AG08395 (cell line): ENCODE measurements at places on chromosomes 5 and 9.

DNA sequence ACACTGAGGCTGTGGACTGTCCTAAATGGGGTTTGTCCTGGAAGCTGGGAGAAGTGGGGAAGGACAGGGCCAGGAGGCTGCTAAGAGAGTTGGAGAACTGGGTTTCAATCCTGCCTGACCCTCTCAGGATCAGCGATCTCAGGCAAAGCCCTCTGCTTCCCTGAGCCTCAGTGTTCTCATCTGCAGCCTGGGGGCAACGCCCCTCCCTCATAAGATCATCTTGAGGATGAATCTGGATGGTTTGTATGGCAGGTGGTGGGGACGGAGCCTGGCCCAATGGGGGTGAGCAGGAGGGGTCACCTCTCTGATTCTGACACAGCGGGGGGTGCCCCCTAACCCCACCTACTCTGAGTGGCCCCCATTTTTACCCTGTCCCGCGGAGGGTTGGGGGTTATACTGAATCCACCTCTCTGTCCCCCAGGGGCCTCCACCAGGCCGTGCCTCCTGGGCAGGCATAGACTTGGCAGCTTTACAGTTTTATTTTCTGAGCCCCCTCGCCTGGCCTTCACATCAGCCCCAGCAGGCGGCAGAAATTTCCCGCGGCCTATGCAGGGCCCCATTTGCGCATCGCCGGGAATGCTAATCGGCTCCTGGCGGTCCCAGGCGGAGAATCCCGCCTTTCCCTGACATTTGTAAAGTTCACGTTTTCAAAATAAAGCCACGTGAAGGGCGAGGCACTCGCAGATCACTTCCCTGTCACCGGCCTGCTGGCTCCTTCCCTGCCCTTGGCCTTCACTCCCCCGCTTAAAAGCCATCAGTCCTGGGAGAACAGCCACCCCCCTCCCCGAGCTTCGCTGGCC, 17.8 kb upstream of the LAMC3 start:
- no peak for DNase-seq

DNA sequence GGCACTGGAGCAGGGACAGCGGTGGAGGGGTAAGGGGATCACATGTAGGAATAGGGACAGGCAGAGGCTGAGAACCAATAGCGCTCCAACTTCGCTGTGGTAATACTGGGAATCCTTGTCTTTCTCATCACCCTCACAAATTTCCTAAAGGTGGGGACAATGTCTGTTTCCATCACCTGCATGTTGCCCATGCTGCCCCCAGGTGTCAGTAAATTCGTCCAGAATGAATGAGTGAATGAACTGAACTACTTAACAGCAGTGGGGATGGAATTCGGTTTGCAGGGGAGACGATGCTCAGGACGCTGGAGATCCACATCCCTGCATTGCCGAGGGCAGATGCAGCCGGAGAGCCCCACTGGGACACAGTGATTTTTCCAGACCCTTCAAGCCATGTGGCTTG, 129.9 kb downstream of the PDZD2 start:
- DNase-seq, result no peak

- DNase-seq, result peak; percentile 87
Observed at GRCh38 chr5:138461343-138462125, 3.7 kb upstream of the EGR1 start.

GRCh38 chr5:171639966-171640365, 145.7 kb upstream of the SMIM23 start:
- no peak for DNase-seq

DNA sequence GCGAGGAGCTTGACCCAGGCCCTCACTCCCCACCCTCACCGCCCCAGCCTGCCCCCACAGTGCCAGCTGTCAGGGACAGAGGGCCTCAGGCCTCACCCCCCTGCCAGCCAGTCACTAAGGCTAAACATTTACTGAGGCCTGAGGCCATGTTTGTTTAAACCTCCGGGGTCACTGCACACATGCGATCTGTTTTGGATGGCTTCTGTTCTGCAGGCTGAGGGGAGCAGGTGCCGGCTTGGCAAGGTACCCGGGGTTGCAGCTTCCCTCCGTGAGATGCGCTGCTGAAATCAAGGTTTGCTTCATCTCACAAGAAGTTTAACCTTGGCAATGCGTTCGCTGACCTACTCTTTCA, 103.3 kb upstream of the BOD1 start:
- no peak for DNase-seq

DNA sequence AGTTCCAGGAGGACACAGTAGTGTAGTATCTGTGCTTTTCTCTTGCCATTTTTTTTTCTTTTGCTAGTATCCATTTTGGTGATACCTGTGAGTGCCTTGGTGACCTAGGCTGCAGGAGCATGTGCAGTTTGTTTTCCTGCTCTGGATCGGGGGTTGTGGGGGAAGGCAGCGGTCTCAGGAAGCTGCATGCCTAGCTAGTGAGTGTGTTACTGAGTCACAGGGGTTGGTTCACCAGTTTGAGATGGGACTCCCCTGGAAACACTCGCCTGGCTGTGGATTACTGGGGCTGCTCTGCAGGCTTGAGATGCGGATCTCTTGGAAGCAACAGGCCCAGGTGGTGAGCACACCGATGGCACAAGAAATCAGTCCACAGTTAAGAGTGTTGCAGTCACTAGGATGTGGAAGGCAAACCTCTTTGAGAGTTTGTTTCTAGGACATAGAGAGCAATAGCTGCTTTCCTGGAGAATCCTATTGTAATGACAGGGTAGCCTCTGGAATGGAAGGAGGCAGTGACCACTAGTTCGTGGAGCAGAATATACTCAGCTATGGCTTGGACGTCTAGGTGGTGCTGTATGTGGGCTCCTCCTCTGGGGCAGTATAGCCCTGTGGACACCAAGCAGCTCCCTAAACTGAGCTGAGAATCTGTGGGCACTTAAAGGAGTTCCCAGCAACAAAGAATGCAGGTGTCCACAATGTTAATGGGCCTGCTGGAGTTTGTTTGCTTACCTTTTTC, 20.0 kb upstream of the SPATA31E1 start:
- DNase-seq, result peak; percentile 76

DNA sequence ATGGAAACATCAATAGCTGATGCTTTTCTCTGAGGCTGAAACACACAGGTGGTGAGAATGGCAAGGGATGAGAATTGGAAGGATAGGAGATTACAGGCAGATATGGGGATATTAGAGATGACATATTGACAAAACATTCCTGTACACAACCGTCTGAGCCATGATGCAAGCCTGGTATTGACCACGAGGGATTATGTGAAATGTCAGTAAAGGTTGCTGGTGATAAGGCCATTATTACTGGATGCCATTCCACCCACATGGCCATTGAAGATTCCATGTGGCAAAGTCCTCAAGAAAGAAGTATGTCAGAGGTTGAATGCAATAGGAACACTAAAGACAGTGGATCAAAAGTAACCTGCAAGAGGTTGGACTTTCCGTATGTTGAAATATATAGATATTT, 15.7 kb downstream of the GRAMD2B start:
- DNase-seq, result peak; percentile 38

DNA sequence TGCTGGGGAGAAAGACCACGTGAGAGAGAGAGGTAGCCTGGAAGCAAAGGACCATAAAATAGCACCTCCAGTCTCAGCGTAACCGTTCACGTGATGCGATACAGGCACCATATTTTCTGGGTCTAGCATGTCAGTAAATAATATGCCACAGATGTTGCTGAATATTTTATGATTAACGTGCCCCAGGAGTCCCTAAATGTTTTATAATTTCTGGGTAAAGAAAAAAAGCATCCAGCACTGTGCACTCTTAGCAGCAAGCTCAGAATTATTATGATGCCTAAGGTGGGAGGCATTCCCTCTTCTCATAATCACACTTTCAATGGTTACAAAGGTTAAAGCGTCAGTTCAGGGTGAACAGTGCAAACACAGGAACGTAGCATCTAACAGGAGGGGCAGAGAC, 121.8 kb downstream of the CAVIN4 start:
- DNase-seq, result no peak

DNA sequence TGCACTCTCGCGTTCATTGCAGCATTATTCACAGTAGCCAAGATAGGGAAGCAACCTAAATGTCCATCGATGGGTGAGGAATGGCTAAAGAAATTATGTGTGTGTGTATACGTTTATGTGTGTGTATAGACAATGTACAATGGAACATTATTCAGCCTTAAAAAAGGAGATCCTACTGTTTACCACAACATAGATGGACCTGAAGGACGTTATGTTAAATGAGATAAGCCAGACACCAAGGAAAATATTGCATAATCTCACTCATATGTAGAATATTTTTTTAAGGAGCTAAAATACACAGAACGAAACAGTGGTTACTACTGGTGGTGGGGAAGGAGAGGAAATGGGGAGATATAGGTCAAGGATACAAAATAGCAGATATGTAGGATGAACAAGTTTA, 2.4 kb downstream of the KIF2A start:
- DNase-seq, result no peak

DNA sequence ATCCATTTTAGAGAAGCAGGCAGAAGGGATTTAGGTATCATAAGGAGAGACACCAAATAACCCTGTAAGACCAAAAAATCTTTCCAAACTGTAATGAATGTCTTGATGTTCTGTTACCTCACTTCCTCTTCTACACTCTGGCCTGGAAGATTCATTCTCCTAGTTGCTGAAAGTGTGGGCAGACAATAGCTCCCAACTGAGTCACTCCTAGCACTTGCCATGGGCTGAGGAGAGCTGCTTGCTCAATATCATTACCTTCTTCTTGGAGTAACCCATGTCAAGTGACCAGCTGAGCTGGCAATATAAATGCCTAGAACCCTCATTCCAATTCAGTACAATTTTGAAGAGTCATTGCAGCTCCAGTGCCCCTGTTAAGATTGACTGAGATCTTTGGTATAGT, 1985.5 kb upstream of the CDH6 start:
- DNase-seq, result no peak
